ENCODE measurements at places on chromosomes 6 and 20. TPM values are rescaled to one million over a fixed set of nuclear protein-coding genes. Genes with fewer than 3 reads are reported as not detected.

DNA sequence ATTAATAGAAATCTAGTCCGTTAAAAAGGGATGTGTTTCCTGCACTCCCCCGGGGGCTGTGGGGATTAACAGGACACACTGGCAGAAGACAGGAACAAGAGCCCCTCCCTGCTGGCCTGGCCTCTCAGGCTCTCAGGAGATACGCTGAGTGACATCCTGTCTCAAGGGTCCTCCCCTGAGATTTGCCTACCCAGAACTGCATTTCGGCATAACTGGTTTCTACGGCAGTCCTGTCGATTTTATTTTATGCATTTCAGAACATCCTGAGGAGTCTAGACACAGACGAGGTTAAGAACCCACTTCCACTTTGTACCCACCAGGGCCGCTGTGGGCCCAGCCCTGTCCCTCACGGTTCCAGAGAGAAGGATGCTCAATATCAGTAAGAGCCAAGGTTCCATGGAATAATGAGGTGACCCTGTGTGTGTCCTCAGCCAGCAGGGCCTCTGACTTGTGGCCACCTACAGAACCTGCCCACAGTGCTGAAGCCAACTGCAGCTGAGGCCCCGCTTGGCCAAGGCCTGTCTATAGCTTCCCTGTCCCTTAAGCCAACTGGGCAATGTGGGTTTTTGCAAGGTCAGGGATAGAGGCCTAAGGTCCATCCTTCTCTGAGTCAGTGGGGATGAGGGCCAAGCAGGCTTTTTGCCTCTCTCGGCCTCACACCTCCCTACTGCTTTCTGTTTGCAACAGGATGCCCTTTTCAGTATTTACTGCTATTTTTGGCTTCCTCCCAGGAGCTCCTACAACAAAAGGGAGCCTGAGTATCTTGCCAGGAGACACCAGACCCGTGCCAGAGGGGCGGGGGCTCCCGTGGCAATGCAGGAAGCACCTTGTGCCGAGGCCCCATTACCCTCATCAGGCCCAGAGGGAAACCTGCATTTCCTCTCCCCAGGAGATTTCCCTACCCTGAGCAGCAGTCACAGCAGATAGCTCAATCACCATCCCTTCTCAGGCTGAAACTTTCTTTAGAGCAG is 14.7 kb downstream of the UQCC2 start:
- H3K27me3 ChIP-seq: no peaks in the 10 kb centered on the region
- H3K36me3 ChIP-seq: peaks cover 51% of the 10 kb centered on the region
- H3K4me1 ChIP-seq: peaks cover 87% of the 10 kb centered on the region
- peak; percentile 55 for DNase-seq
- H3K27ac ChIP-seq: peak overlapping the region; percentile 94

PTCHD4 gene
- not detected for total RNA-seq

DNA sequence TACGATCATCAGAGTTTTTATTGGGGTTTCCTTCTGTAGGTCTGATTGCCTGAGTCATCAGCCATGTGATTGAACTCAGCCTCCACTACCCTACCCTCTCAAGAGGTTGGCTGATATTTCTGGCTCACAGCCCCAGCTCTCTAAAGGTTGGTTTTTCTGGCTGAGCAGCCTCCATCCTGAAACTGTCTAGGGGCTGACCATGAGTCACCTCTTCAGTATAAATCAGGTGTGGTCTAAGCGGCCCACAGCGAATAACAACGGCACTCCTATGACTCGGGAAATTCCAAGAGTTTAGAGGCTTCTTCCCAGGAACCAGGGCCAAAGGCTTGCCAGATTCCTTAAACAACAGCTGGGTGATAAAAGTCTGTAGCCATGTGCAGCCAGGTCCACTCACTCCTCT is 115.5 kb downstream of the SOD2 start:
- H3K27me3 ChIP-seq: peaks cover 3% of the 10 kb centered on the region
- DNase-seq: no peak
- H3K4me3 ChIP-seq: no peak overlapping the region
- H3K27ac ChIP-seq: no peak overlapping the region
- H3K36me3 ChIP-seq: no peaks in the 10 kb centered on the region

SNAI1 gene
- 0.15 TPM for total RNA-seq

DNA sequence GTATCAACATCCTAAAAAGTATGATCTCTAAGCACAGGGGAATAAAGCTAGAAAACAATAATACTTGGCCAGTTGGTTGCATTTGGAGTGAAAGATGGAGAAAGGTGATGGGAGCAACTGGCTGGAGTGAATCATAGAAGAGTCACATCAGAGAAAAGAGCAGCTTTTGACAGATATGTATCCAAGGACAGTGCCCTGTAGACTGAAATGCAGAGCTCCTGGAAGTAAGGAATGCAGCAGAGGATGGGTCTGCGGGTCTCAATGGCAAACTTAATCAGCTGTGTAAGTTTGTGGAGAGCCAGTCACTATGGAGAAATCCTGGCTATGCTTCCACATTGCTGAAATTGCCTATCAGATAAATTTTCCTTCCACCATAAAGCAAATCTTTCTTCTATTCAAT is 253.6 kb upstream of the PRND start:
- no peak for DNase-seq
- H3K4me1 ChIP-seq: no peaks in the 10 kb centered on the region
- no peak overlapping the region for H3K27ac ChIP-seq
- no peak overlapping the region for H3K4me3 ChIP-seq
- no peaks in the 10 kb centered on the region for H3K36me3 ChIP-seq

- peak; percentile 34 for DNase-seq
- H3K4me1 ChIP-seq: peaks cover 40% of the 10 kb centered on the region
- peak overlapping the region; percentile 78 for H3K4me3 ChIP-seq
- peak overlapping the region; percentile 80 for H3K27ac ChIP-seq
- H3K27me3 ChIP-seq: no peaks in the 10 kb centered on the region
Observed at GRCh38 chr6:71289039-71289801, 609 bp downstream of the OGFRL1 start.

DNA sequence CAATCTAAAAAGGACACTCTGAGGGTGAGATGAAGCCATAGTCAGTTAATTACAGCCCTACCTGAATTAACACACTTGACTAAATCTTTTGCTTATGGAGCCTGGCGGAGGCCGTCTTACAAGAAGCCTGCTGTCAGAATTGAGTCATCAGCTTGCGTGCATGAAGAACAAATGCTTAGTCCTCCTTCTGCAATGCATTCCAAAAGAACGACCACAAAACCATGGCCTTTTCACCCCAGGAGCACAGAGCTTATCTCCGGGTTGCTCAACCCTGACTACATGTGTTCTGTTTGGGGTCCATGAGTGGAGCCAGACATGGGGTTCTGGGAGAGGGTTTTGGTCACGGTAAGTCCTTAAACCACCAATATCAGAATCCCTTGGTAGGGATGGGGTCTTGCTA is 318.1 kb downstream of the CLIC5 start:
- H3K4me3 ChIP-seq: no peak overlapping the region
- no peak overlapping the region for H3K27ac ChIP-seq
- peaks cover 7% of the 10 kb centered on the region for H3K4me1 ChIP-seq
- DNase-seq: no peak
- H3K36me3 ChIP-seq: peaks cover 3% of the 10 kb centered on the region

DNA sequence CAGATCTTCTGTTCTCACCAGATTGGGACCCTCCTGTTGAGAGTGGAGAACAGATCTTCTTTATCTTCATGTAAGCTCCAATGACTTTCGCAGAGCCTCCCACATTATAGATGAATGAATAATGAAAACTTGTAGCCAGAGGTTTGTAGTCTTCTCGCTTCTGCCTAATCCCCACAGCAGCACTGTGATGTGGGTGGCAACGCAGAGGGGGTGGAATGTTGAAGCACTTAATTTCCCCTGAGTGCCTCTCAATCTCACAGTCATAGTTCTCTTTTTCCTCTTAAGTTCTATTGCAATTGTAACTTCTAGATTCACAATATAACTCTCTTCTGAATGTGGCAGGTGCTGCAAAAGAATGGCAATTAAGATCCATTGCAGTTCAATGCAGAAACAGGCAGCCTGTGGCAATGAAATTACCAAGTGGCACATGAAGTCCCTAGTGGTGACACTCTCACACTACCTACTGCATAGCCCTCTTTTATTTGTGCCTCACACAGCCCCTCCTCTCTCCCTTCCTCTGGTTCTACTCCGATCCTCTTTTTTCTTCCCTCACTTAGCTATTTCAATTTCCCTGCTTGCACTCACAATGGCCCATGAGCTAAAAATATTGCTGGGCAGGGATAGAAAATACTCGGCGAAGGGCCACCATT is 281.9 kb downstream of the UBE3D start:
- H3K27ac ChIP-seq: no peak overlapping the region
- no peaks in the 10 kb centered on the region for H3K4me1 ChIP-seq

GRCh38 chr6:159169557-159170332 is 545 bp downstream of the FNDC1 start:
- peaks cover 26% of the 10 kb centered on the region for H3K4me1 ChIP-seq
- H3K27ac ChIP-seq: no peak overlapping the region
- H3K4me3 ChIP-seq: peak overlapping the region; percentile 44
- no peak for DNase-seq

DNA sequence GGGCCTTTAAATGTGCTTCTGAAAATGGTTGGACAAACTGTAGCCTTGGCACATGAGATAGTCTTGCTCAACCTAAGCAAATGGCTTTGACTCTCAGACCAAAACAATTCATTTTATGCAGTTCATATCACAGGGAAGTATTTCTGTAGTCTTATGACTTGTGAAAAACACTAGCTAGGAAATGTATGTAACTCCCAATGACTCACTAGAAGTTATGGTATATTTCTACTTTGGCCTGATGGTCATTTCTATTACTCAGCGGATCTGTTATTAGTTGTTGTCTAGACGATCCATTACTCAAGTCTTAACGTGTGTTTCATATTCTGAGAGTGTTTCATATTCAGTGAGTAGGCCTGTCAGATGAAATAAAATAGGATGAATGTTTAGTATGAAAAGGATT is 1333.5 kb downstream of the KHDRBS2 start:
- H3K4me3 ChIP-seq: no peak overlapping the region
- no peaks in the 10 kb centered on the region for H3K36me3 ChIP-seq
- no peak overlapping the region for H3K27ac ChIP-seq
- no peaks in the 10 kb centered on the region for H3K4me1 ChIP-seq
- no peak for DNase-seq

SLC44A4 gene
- total RNA-seq: 0.15 TPM

DNA sequence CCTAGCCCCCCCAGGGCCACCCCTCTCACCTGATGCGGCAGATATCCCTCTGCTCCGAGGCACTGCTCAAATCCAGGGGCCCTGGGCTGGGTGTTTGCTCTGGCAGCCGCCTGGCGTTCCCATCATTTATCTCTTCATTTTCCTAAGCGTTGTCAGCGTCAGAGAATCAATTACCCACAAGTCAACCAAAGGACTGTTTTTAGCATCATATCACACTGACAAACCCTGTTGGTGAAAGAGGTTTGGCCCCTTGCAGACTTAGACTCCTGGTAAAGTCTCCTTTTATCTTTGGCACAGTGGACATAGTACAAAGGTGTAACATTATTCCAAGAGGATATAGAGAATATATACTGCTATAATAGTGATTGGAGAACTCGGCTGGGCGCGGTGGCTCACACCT is at the start of gene GHRH:
Gene GHRH, minus strand, starts transcription at position 101 of the 400 bp plus-strand sequence. CDS start 4,925 bp downstream, outside the sequence.
- no peak within 1 kb of the TSS for H3K4me3 ChIP-seq
- no peaks in the 10 kb centered on the region for H3K36me3 ChIP-seq
- H3K27ac ChIP-seq: no peak within 1 kb of the TSS
- peaks cover 7% of the 10 kb centered on the region for H3K27me3 ChIP-seq
- H3K4me1 ChIP-seq: peaks cover 3% of the 10 kb centered on the region

GRCh38 chr6:8006208-8006607 is 58.0 kb downstream of the BLOC1S5 start:
- H3K4me1 ChIP-seq: peaks cover 4% of the 10 kb centered on the region
- no peaks in the 10 kb centered on the region for H3K27me3 ChIP-seq
- DNase-seq: peak; percentile 21
- H3K27ac ChIP-seq: no peak overlapping the region

CNR1 gene
- total RNA-seq: not detected

FAM83C gene
- total RNA-seq: not detected

Measured in activated CD4-positive, alpha-beta T cell treated with anti-CD3 and anti-CD28 coated beads, Interleukin-2, amount 10 ng/mL, durations not matched to agents 7 days and 5 days (primary cell).